NCI-H2171 treated with DMSO at 0.1 percent for 48 hours (cell line): ENCODE measurements at places on chromosomes 12 and 14.

GRCh38 chr14:96167224-96168148, 37.2 kb upstream of the BDKRB2 start:
- no peak for DNase-seq

GRCh38 chr12:109707470-109707821, 6.2 kb upstream of the FAM222A start:
- no peak for DNase-seq

- peak; percentile 13 for DNase-seq
These were observed 131.3 kb upstream of the CPSF6 start for GRCh38 chr12:69108037-69108436.

GRCh38 chr14:101352567-101352966, 208.7 kb upstream of the DIO3 start:
- DNase-seq, result no peak

DNA sequence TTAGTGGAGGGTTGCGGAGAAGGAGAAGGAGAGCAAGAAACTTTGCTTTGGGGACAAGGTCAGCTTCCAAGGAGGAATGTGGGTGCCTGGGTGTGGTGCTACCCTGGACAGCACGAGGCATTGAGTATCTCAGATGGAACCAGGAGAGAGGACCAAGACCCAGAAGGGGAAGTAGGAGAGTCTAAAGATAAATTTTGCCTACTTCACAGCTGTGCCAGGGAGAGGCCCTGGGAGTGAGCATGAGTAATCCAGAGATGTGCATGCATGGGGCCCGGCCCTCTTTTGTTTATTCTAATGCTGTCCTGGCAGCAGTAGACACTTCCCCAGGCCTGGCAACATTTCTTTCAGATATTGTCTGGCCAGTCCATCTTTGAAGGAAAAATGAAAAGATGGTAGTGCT, 49.5 kb upstream of the GNPNAT1 start:
- DNase-seq, result no peak

- DNase-seq, result no peak
These were observed 20.2 kb downstream of the FGD4 start for GRCh38 chr12:32419520-32419960.

DNA sequence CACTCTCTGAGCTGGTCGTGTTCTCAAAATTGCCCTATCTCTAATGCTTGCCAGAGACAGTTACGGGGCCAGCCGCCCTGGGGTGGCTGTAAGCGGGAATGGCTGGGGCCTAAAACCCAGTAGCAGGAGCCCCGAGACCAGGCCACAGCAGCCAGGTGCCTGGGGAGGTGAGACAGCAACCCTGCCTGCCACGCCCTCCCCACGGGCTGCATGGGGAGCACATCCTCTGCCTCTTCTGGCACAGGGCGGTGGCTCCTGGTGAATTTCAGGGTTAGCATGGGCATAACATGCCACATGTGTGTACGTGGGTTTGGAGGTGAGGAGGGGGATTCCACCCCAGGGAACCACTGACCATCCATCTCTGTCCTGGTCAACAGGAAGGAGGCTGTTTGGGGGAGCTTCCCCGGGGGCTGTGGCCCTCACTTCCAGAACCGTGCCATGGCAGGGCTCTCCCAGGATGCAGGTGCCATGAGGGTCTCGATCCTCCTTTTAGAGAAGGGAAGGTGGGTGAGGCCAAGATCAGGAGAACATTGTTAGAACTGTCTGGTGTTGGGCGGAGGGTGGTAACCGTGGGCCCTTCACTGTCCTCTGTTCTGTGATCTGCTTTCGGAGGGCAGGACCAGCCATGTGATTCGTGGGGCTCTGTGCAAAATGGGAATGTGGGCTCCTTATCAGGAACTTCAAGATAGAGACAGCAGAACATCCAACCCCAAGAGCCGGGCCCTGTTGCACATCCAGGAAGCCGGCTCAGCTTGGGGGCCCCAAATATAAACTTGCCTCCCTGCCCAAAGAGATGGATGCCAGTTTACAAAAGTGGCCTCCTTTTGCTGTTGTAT, 312.2 kb upstream of the DIO3 start:
- DNase-seq, result no peak

DNA sequence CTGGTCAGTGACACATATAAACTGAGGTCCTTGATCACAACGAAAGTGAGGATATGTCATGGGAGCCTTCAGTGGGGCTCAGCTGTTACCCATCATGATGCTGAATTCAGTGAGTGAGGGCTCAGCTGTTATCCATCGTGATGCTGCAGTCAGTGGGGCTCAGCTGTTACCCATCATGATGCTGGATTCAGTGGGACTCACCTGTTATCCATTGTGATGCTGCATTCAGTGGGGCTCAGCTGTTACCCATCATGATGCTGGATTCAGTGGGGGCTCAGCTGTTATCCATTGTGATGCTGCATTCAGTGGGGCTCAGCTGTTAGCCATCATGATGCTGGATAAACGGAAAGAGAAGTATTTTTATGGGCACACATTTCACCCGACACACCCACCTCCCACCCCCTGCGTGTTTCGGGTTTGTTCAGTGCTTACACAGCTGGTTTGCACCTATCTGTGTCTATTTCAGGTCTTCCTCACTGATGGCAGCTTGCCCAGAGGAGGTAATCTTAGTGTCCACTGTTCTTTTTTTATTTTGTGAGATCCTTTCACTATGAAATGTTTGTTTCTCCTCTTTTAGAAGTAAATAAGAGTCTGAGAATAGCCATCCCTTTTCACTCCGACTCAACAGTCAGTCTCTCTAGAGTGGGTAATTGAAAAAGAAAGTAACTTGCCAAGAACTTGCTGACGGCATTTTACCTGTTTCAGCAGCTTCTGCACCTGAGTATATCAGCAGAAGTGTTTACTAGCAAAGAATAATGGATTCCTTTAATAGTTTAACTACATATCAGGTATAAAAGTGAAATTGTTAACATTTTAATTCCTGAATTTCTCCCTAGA, 183.0 kb downstream of the ERC1 start:
- peak; percentile 70 for DNase-seq

DNA sequence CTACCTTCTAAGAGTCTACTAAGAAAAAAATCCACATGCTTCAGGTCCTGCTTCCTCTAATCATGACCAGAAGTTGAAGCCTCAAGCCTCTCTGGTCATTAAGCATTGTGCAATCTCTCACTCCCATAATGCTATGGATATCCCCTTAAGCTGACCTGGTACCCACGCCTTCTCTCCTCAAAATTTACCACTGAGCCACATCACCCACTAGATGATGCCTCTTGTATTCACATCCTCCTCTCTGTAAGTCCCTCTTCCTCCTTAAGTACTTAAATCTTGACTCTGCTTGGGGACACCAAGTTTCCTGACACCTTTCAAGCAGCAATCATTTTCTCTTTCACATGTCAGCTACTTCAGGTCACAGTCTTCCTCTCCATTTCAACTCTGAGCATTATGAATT, 9.8 kb downstream of the GALNT4 start:
- no peak for DNase-seq

GRCh38 chr14:67728258-67728657, 26.6 kb downstream of the RDH12 start:
- DNase-seq, result no peak

- DNase-seq, result peak; percentile 52
These were observed 268.9 kb downstream of the RAD51B start for GRCh38 chr14:68088451-68088854.

- no peak for DNase-seq
These were observed 62.7 kb downstream of the RFLNA start for GRCh38 chr12:124357616-124358015.

DNA sequence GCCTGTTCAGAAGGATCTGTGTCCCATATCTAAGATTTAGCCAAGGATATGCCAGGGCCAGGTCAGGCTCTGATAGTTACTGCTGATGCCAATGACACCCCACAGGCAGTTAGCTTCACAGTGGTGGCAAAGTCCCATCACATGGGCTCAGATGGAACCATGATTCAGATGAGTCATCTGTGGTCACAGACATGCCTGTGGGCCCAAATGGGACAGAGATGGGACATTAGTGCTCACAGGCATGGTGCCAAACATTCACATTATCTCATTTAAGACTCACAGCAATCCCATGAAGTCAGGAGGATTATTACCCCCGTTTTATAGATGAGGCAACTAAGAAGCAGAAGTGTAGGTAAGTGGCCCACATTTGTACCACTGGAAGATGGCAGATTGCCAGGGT, 207.8 kb downstream of the DPF3 start:
- DNase-seq, result no peak

DNA sequence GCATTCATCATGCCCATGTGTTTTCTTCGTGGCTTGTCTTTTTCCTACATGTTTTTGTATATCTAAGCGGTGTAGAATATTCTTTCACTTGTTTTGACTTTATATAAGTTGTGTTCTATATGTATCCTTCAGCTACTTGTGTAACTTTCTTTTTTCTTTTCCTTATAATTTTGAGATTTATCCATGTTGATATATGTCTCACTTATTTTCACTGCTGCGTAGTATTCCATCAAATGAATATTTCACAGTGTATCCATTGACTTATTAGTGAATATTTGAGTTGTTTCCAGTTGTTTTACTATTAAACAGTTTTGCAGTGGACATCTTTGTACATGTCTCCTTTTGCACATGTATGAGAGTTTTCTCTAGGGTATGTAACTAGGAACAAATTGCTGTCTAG, 43.9 kb downstream of the BORCS5 start:
- no peak for DNase-seq

DNA sequence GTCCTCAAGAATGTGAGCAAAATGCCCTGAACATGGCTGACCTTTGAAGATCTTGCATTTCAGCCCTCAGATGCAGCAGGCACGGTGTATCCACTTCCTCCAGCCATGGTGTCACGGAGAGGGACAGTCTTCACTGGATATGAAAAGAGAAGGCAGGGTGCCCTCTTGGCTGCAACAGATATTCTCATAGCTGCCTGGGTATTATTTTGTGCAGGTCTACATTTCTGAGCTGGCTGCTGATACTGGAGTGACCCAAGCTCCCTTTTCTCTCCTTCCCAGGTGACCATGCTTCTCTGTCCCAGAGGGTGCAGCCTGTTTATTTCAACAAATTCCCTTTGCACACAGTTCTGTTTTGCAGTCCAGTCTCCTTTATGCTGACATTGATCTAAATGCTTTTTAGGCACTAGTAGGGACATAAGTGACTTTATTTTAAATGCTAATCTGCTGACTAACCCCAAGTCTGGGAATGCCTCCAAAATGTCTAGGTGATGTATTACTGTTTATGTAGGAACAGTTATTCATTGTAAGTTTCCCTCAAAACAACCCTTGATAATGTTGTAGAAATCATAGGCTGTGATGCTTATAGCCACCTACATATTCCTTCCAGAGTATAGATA, 17.4 kb upstream of the PYGL start:
- no peak for DNase-seq

DNA sequence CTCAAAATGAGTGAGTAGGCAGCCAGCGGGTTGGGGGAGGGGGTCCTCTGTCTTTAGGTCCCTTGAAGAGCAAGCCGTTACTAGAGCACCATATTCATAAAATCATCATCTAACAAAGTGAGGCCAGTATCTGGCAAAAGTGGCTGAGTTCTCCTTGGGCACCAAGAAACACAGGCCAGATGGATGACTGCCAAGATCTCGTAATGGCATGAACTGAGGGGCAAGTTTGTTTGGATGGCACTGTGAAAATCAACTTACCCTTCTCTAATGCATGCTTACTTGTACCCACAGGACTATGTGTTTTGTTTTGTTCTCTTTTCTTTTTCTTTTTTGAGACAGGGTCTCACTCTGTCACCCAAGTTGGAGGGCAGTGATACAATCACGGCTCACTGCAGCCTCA, 41.6 kb downstream of the GNPTAB start:
- no peak for DNase-seq

GRCh38 chr14:99410019-99410418, 70.6 kb downstream of the SETD3 start:
- no peak for DNase-seq

DNA sequence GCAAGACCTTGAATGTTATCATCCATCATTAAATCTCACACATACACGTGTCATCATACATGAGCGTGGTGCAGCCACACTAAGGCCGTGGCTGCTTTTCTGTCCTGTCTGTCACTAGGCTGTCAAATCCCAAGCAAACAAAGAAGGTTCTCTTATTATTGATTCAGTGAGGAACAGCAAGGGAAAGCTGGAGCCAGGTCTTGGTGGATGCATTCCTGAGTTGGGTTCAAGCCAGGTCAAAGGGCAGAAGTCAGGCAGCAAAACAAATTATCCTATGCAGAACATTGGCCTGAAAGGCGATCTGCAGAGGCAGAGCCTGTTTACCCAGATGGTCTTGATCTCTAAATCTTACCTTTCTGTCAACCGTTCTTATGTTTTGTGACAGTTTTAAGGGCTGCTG, 252.3 kb downstream of the NEDD1 start:
- DNase-seq, result no peak
